Small intestine (tissue), 16 donors: ENCODE measurements at places on chromosomes 13 and 19. TPM values are rescaled to one million over a fixed set of nuclear protein-coding genes. Genes with fewer than 3 reads are reported as not detected.

Gene ZNF177
- 1.0 TPM for polyA plus RNA-seq

Gene CLDN10
- 0.54 TPM for polyA plus RNA-seq

Gene SBSN
- polyA plus RNA-seq = 1.8 TPM

Gene ZNF814
- polyA plus RNA-seq = 22.0 TPM

Gene ELSPBP1
- polyA plus RNA-seq = not detected

Gene AMER2
- polyA plus RNA-seq = not detected

Gene PLIN4
- polyA plus RNA-seq = 1.4 TPM

Gene CYP2A7
- not detected for polyA plus RNA-seq

Gene SLC25A41
- polyA plus RNA-seq = 0.37 TPM

Gene ZNF285
- 5.8 TPM for polyA plus RNA-seq

Gene ZNF234
- 1.6 TPM for polyA plus RNA-seq

Gene TMEM145
- 1.1 TPM for polyA plus RNA-seq

Gene CPAMD8
- 7.1 TPM for polyA plus RNA-seq

Gene SHANK1
- 1.4 TPM for polyA plus RNA-seq

Gene GNA15
- polyA plus RNA-seq = 2.1 TPM

Gene ITGBL1
- polyA plus RNA-seq = not detected

Gene FAM174C
- 118 TPM for polyA plus RNA-seq

Gene LGALS14
- 5.1 TPM for polyA plus RNA-seq

Gene VPS36
- 35.3 TPM for polyA plus RNA-seq

Gene PAF1
- 39.2 TPM for polyA plus RNA-seq

Gene SIGLEC14
- not detected for polyA plus RNA-seq

Gene RYR1
- polyA plus RNA-seq = not detected
